ENCODE measurements at places on chromosomes 12 and 14.
A peak's percentile ranks its signal among the peaks of the same experiment; 100 is the strongest.

GRCh38 chr12:66132408-66132807 lies 1.9 kb upstream of the LLPH start:
- DNase-seq: peak; percentile 75

GRCh38 chr12:10849425-10849878 lies at the start of gene PRR4:
Gene PRR4 (minus strand): TSS chr12:10849475. CDS start chr12:10849437, 38 bp downstream.
- no peak for DNase-seq

DNA sequence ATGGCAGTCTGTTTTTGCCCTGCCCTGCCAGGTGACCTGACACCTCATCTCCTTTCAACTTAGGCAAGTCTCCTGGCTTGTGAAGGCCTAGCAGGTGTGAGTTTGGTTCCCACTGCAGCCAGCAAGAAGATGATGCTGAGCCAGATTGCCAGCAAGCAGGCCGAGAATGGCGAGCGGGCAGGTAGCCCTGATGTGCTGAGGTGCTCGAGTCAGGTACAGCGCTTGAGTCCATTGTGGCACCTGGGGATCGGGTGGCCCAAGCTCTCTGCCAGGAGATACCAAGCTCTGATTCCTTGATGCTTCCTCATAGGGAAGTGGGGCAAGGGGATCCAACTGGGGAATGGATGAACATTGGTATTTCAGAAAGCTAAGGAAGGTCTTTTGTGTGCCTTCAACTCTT lies 4.1 kb upstream of the CSAD start:
- no peak for DNase-seq

DNA sequence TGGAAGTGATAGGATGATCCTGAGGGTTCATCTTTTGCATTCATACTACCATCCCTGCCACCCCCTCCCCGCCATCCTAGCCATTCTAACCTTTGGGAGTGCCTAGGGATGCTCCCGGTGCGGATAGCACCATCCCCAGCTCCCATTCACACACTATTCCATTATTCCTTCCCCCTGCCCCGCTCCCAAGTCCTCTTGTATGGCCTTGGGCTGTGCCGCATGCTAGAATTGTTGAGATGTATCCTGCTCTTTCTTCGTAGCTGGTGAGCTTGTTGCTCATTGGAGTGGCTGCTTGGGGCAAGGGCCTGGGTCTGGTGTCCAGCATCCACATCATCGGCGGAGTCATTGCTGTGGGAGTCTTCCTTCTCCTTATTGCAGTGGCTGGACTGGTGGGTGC lies 644 bp downstream of the TSPAN31 start:
- DNase-seq: no peak

GRCh38 chr14:30260833-30261607 lies 297.9 kb upstream of the G2E3 start:
- no peak for DNase-seq

DNA sequence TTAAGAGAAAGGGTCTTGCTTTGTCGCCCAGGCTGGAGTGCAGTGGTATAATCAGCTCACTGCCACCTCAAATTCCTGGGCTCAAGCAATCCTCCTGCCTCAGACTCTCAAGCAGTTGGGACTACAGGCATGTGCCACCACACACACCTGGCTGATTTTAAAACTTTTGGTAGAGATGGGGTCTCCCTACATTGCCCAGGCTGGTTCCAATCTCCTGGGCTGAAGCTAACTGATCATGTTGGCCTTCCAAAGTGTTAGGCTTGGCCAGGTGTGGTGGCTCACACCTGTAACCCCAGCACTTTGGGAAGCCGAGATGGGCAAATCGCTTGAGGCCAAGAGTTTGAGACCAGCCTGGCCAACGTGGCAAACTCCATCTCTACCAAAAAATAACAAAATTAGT lies 43.9 kb upstream of the GCH1 start:
- no peak for DNase-seq

DNA sequence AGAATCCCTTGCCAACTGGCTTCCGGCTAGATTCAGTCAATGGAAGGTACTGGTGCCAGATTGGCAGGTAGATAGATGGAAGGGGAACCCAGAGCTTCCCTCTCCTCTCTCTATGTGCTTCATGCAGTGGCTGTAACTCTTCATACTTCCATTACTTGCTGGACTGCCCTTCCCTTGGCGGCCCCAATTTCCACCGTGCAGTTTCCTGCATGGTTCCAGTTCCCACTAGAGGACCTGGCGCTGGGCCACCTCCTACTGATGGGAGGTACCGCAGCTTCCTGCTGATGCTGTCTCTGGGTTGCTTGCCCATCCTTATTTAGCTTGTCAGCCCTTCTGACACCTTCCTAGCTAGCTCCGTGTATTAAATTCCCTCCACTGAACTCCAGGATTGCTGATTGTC lies 226.4 kb downstream of the ANO2 start:
- no peak for DNase-seq

- DNase-seq: peak; percentile 3
These were observed 31.9 kb downstream of the GUCY2C start for GRCh38 chr12:14664434-14665023.

DNA sequence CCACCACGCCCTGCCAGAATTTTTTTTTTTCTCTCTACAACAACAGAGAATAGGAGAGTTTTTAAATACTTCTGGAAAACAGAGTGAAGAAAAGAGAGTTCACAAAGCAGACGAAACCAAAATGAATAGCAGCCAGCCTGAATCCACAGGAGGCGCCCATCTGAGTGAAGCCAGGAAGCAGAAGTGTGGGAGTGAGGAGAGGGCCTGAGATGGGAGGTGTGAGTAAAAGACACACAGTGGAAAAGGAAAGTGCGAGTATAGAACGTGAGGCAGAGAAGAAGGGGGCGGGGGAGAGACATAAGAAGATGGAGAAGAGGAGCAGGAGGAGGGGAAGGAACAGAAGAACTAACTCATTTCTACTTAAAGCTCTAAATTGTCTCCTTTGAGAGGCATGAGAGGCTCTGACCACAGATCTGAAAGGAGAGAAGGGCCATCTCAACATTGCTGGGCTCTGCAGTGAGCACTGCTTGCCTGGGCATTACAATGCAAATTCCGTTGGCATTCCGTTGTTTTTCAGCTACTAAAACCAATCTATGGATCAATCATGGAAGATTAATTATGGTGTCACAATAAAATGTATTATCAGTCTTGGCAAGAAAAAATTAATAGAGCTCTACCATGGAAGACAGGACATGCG lies 140.1 kb upstream of the CPSF6 start:
- no peak for DNase-seq

DNA sequence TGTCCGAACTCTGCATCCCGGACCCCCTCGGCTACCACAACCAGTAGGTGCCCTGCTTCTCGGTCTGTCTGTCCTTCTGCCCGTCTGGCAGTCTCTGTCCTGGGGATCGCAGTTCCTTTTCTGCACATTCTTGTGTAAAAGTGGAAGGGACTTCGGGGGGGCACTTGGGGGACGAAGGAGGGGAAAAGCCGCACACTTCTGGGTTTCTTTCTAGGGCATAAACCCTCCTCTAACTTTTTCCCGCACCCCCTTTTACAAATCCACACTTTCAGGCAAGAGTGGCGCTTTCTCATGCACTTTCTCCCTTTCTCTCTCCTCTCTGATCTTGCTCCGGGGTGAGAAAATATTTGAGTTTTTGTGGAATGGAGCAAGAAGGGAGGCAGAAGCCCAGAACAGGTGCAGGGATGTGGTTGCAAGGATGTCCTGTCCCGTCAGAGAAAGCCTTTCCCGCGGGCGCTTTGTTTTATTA lies 506 bp downstream of the ESRRB start:
- no peak for DNase-seq

DNA sequence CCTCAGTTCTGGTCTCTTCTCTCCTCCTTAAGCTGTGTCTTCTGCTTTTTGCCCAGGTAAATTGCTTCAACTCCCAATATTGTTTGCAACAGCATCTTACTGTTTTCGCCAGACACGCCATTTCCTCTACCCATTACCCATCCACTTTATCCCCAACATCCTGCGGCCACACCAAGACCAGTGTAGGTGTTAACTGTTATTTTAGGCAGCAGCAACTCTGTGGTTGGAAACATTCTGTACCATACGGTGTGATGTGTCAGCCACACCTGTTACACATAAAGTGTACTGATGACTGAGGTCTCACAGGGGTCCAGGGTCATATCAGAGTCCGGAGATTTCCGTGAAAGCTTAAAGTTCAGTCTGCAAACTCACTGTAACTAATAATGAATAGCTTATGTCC lies 21.8 kb upstream of the KLRD1 start:
- DNase-seq: no peak

- DNase-seq: no peak
These were observed 31.1 kb downstream of the ZFYVE21 start for GRCh38 chr14:103746701-103747100.

- no peak for DNase-seq
These were observed 113.7 kb downstream of the TMTC3 start for GRCh38 chr12:88255847-88256246.

- DNase-seq: no peak
These were observed 770.0 kb downstream of the FLRT2 start for GRCh38 chr14:86299994-86300393.

DNA sequence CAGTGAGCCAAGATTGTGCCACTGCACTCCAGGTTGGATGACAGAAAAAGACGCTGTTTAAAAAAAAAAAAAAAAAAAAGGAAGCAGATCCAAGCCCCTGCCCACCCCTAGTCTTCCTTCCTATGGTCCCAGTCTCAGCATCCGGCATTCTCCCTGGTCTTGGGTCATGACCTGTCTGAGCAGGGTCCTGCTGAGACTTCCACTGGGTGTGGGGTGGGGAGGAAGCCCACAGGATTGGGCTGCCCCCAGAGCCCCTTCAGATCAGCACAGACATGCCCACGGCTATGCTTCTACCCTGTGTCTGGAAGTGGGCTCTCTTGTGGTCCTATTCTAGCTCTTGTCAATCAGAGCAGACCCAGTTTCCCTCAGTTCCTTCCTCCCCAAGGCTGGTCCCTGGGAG lies 12.6 kb upstream of the PLEK2 start:
- no peak for DNase-seq

DNA sequence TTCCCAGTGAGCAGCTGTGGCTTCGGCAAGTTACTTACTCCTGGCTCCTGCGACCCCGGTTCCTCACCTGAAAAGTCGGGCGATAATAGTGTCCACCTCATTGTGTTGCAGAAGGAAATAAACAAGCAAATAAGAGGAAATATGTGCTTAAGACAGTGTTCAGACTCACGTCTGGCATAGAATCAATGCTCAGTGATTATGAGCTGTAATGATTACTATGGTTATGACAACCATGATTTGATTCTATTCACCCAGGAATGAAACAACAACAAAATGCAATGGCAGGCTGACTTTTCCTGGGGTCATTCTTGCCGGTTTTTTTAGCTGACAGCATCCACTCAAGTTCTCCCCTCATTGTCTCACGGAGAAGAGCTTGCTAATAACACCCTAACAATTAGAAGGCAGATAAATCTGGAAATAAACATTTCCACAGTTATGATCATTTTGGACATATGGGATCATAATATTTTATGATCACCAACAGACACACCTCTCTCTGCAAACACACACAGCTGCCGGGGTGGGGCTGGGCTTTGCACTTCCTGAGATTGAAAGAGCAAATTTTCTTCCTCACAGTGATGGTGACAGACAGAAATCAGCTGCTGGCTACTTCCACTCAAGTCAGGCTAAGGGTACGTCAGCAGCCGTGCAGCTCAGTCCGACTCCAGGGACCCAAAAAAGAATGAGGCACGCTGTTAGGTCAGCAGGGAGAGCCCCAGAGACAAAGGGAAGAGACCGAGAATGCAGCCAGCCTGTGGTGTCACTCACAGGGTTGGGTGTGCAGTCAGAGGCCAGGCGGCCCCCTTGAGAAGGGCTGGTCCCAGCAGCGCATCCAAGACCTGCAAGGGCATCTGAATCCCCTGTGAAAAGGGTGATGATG lies 158.0 kb downstream of the RIMBP2 start:
- DNase-seq: no peak

DNA sequence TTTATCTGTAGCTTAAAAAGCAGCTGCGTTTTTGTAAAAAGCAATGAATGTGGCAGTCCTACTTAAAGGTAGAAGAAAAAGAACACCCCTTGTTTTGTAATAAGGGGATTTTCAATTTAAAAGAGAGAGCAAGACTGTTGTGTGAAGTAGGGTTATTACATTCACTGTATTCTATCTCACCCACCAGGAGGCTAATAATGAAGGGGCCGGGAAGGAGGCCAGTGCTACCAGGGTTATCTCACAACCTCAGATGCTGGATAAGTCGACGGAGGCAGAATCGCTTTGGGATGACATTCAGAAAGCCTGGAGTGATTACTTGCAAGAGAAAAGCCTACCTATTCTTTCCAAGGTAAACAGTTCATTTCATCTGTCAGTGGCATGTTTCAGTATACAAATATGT lies 97.7 kb downstream of the RMST start:
- no peak for DNase-seq

DNA sequence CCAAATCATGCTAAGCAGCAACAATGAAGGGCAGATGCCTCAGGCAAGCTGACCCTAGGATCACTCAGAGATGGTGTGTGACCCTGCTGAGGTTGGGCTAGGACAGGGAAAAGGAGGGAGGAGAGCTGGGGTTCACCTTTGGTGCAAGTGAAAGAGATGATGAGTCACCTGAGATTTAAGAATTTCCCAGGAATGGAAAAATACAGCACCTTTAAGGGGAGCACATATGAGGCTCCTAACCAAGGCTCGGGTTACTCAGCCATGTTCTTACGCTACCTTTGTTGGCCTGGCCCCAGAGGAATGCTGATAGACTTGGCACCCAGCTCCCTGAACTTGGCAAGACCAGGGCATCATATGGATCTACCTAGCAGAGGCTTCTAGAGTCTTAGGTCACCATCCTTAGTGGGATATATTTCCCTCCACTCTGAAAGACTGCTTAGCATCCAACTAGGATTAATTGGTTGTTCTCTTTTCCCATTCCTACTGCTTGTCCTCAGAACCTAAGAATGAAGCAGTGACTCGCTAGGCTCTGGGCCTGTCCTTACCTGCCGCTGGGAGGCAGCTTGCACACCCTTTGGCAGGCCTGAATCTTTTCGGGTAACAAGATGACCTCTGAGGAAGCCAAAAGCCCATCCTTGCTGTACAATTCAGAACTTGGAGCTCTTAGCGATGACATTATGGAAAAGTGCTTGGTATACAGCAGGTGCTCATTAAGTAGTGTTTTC lies 4.0 kb upstream of the NAA25 start:
- DNase-seq: no peak
